Naive thymus-derived CD4-positive, alpha-beta T cell (primary cell): ENCODE measurements at places on chromosomes 2 and 18. TPM values are rescaled to one million over a fixed set of nuclear protein-coding genes. Genes with fewer than 3 reads are reported as not detected.

GRCh38 chr2:204049635-204050034, 113.1 kb downstream of the ICOS start:
- no peak overlapping the region for H3K27ac ChIP-seq
- no peak for DNase-seq
- H3K27me3 ChIP-seq, result no peaks in the 10 kb centered on the region
- H3K4me1 ChIP-seq, result no peaks in the 10 kb centered on the region
- H3K36me3 ChIP-seq, result no peaks in the 10 kb centered on the region

- H3K27ac ChIP-seq, result no peak overlapping the region
- no peaks in the 10 kb centered on the region for H3K27me3 ChIP-seq
- H3K4me1 ChIP-seq, result no peaks in the 10 kb centered on the region
- DNase-seq, result no peak
- H3K36me3 ChIP-seq, result no peaks in the 10 kb centered on the region
These were observed 44.9 kb downstream of the LINC00305 start for GRCh38 chr18:64103986-64104385.

- H3K27me3 ChIP-seq, result no peaks in the 10 kb centered on the region
- no peak overlapping the region for H3K4me3 ChIP-seq
- H3K36me3 ChIP-seq, result no peaks in the 10 kb centered on the region
- peak overlapping the region; percentile 66 for H3K27ac ChIP-seq
- peaks cover 3% of the 10 kb centered on the region for H3K4me1 ChIP-seq
These were observed 87.0 kb downstream of the EPB41L3 start for GRCh38 chr18:5456577-5457461.

DNA sequence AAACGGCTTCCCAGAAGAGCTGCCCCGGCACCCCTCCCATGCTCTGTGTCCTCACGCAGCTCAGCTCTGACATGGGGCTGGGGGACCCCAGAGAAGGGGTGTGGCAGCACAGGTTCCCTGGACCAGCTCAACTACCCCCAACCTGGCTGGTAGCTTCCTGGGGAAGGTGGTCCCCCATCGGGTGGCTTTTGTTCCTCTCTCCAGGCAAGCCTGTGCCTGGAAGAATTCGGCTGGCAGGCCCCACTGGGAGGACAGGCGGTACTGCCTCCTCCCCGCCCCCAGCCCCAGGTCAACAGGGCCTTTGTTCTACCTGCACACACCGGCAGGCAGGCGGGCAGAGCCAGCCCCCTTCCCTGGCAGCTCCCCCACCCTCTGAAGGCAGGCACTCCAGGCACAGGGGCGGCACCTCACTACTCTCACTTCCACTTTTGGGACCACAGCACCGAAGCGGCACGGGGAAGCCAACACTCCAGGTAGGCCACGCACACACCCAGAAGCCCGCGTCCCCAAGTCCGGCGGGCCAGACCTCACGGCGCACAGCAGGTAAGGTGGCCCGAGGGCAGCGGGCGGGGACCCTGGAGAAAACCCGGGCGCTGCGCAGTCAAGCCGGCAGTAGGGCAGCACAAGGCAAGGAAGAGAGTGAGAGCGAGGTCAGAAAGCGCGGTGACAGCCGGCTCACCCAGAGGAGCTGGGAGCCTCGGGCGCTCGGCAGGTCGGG, 1.3 kb downstream of the HS6ST1 start:
- H3K4me3 ChIP-seq, result peak overlapping the region; percentile 63
- H3K27ac ChIP-seq, result no peak overlapping the region
- DNase-seq, result no peak
- no peaks in the 10 kb centered on the region for H3K36me3 ChIP-seq
- H3K4me1 ChIP-seq, result peaks cover 30% of the 10 kb centered on the region

DNA sequence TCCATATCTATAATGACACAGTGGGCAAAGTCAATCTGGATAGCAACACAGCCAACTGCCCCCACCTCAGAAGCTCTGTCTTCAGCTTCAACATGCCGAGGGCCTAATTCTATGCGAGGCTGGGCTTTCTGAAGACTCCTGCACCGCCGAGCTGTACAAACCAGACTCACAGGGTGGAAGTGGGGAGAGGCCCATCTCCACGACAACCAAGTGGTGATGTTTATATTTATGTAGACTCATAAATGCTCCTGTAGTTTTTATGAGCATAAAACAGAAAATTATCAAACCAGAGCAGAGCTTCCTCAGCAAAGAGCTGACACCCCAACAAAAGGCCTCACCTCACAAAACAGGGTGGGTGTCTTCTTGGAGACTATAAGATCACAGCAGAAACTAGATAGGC, 77.0 kb upstream of the LGALSL start:
- H3K36me3 ChIP-seq, result no peaks in the 10 kb centered on the region
- no peak for DNase-seq
- H3K4me1 ChIP-seq, result no peaks in the 10 kb centered on the region
- H3K27ac ChIP-seq, result no peak overlapping the region

- no peaks in the 10 kb centered on the region for H3K27me3 ChIP-seq
- H3K27ac ChIP-seq, result no peak overlapping the region
- no peak for DNase-seq
- H3K4me3 ChIP-seq, result no peak overlapping the region
- H3K36me3 ChIP-seq, result no peaks in the 10 kb centered on the region
- H3K4me1 ChIP-seq, result no peaks in the 10 kb centered on the region
These were observed 23.5 kb upstream of the C18orf32 start for GRCh38 chr18:49510393-49511115.

- H3K4me1 ChIP-seq, result no peaks in the 10 kb centered on the region
These were observed 443.7 kb upstream of the CELF4 start for GRCh38 chr18:38009320-38009719.

The OBSL1 gene
- not detected in 2 replicates for total RNA-seq

The TUBA3D gene
- not detected for total RNA-seq

The NETO1 gene
- not detected for total RNA-seq

DNA sequence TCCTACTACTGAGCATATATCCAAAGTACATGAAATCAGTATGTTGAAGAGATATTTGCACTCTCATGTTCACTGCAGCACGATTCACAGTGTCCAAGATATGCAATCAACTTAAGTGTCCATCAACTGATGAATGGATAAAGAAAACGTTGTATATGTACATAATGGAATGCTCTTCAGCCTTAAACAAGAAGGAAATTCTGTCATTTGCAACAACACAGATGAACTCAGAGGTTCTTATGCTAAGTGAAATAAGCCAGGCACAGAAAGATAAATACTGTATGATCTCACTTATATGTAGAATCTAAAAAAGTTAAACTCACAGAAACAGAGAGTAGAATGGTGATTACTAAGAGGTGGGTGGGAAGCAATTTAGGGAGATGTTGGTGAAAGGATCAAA, 149.2 kb downstream of the EVA1A start:
- no peak overlapping the region for H3K4me3 ChIP-seq
- DNase-seq, result no peak
- H3K27me3 ChIP-seq, result no peaks in the 10 kb centered on the region
- H3K27ac ChIP-seq, result no peak overlapping the region
- H3K36me3 ChIP-seq, result no peaks in the 10 kb centered on the region

The CNDP1 gene
- not detected for total RNA-seq

DNA sequence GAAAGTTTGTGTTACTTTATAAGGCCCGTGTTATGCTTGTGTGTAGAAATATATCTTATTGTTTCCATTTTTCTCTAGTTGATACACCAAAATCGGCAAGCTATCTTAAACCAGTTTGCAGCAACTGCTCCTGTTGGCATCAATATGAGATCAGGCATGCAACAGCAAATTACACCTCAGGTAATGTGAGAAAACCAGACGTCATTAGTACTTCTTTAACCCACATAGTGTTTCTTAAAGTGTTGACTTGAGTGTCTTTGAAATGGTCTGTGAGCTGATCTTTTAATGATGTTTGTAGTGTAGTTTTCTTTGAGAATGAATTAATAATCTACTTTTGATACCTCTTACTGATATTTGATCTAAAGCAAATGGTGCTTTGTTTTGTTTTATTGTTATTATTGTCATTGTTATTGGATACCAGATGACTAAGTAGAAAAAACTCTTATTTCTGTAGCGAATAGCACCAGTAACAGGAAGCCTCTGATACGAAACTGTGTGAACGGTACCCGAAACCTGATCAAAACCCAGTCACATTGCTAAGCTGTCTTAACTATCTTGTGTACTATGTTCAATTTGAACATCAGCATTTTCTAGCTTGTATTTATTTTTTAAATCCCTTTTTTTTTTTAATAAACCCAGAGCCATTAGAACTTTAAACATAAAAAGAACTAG, 53.7 kb downstream of the PTRHD1 start:
- no peaks in the 10 kb centered on the region for H3K27me3 ChIP-seq
- H3K36me3 ChIP-seq, result peaks cover 9% of the 10 kb centered on the region
- H3K27ac ChIP-seq, result no peak overlapping the region
- H3K4me1 ChIP-seq, result no peaks in the 10 kb centered on the region
- H3K4me3 ChIP-seq, result no peak overlapping the region
- DNase-seq, result no peak

DNA sequence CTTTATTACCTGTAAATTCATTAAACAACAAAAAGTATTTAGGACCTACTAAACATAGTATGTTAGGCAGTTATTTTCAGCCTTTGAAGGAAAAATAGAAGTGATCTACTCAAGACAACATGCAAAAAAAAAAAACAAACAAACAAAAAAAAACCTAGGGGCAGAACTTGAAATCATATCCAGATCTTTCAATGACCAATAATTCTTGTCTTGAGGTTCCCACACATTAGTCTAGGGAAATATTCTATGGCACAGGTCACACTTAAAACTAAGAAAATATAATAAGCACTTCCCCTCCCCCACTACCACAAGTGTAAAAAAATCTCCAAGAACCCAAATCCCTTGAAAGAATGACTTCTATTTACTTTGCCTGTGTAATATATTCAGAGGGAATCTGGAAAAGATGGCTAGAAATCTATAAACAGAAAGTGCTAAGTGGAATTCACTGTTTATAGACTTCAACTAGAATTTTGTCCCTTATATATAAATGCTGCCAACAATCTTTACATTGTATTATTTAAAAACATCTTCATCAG, 3.5 kb downstream of the PELI1 start:
- peaks cover 33% of the 10 kb centered on the region for H3K4me1 ChIP-seq
- no peaks in the 10 kb centered on the region for H3K27me3 ChIP-seq
- H3K27ac ChIP-seq, result no peak overlapping the region
- H3K4me3 ChIP-seq, result no peak overlapping the region

- no peaks in the 10 kb centered on the region for H3K36me3 ChIP-seq
- H3K27me3 ChIP-seq, result no peaks in the 10 kb centered on the region
- no peaks in the 10 kb centered on the region for H3K4me1 ChIP-seq
- H3K4me3 ChIP-seq, result no peak overlapping the region
- H3K27ac ChIP-seq, result no peak overlapping the region
These were observed 14.3 kb downstream of the TTC32 start for GRCh38 chr2:19887510-19887909.

GRCh38 chr2:239916205-239917124, 108.7 kb downstream of the NDUFA10 start:
- no peak overlapping the region for H3K27ac ChIP-seq
- no peaks in the 10 kb centered on the region for H3K36me3 ChIP-seq
- H3K4me3 ChIP-seq, result no peak overlapping the region
- DNase-seq, result no peak
- no peaks in the 10 kb centered on the region for H3K4me1 ChIP-seq

DNA sequence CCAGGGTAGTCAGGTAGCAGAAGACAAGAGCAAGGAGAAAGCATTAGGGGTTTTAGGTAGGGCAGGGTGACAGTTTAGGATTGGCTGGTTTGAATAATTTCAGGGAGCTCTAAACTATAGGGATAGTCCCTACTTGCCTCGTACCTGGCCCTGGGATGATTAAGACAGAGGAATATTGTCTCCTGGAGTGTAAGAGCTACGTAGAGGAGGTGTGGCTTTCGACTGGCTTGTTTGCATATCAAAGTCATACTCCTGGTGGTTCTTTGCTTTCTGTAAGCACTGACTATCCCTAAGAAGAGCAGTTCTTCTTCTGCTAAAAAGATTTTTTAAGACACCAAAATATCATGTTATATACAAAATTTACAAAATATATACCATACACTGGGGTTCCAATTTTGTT, 1867.4 kb downstream of the SUCLG1 start:
- H3K27me3 ChIP-seq, result no peaks in the 10 kb centered on the region
- no peak for DNase-seq
- no peak overlapping the region for H3K27ac ChIP-seq
